ENCODE measurements at places on chromosomes 6 and 20.
A peak's percentile ranks its signal among the peaks of the same experiment; 100 is the strongest.

DNA sequence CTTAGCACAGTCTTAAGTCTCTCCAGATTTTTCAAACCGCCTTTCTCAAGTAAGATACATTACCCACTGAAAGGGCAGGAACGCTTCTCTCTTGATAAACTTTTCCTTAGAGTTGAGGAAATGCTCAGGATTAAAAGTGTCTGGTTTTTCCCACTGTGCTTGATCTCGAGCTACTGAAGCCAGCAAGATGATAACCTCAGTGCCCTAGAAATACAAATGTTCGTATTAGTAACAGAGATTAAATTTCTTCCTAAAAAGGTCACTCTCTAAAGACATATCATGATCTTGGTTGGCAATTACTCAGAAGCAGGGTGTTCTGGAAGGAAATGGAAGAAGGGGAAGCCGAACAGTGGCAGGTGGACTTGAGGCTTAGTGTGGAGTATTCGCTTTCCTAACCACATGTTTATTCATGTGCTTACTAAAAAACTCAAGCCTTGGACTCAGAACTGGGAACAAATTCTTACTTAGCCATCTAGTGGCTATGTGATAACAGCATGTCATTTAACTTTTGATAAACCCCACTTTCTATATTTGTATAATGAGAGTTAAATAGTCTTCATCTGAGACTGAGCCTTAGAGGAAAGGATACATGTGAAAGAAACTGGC lies 20.1 kb downstream of the C6orf141 start:
- DNase-seq, result no peak

- DNase-seq, result no peak
Measured at GRCh38 chr6:30716879-30717128, 277 bp downstream of the MDC1 start.

DNA sequence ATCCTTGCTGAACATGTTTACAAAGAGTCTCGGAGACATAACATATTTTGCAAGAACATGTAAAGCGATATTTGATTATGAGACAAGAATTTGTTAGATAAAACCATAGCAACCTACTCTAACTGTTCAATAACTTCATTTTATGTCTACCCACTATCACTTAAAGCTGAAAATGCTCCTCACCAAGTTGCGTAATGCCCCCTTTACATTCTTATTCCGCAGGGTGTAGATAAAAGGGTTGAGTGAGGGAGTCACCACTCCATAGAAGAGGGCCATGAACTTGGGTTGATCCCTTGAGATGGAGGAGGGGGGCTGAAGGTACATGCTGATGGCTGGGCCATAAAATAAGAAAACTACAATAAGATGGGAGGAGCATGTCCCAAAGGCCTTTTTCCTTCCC lies 29.9 kb downstream of the OR2J3 start:
- DNase-seq, result no peak

DNA sequence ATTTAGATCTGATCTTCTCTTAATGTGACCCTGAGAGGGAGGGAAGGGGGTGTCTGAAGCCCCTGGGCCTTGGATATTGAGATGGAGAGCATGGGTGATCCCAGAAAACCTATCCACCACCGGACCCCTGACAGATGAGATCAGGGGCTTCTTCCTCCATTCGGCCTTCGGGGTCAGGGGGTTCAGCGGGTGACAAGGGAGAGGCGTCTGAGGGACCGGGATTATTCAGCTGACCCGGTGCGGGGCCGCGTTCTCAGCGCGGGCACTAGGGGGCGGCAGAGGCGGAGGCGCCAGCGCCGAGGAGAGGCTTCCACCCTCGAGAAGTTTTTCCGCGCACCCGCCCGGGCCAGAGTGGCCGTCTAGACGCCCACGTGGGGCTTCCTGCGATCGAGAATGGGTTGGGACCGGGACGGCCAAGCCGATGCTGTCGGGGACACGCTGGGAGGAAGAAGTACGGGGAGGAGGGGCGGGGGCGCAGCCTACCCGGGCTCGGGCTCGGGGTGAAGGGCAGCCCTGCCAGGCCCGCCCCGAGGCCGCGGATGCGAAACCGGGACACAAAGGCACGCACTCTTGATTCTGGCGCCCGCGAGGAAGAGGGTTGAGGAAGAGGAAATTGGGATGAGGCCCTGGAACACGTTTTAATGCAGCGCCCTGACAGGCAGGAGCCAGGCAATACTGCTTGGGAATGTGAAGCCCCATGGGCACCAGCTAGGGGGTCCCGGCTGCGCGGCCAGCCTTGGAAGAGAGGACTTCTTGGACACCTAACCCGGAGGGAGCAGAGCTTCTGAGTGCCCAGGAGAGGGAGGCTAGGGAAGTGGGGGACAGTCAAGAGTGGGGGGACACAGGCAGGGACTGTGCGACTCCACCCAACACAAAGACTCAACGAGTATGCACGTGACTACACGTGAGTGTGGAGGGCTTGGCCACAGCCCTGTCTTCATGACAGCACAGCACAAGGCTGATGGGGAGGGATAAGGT lies 30.6 kb downstream of the COL11A2 start:
- DNase-seq, result peak; percentile 86

GRCh38 chr6:151589667-151590066 lies 95.8 kb downstream of the CCDC170 start:
- no peak for DNase-seq

DNA sequence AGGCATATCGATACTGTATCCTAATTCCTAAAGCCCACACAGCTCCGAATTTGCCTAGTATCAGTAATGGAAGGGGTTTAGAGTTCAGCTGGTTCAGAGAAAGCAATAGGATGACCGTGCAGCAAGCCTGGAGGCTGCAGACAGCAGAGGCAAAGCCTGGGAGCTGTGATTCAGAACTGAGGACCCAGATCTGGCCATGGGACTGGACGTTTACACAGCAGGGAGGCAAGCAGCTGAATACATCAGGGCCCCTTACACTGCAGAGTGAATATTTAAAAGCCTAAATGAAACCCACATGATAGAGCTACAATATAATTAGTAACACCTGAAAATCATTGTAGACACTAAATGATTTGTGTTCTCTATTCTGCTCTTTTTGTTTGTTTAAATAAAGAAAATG lies 38.0 kb downstream of the ELOVL2 start:
- no peak for DNase-seq

GRCh38 chr6:81169166-81169565 lies 583.3 kb downstream of the TENT5A start:
- DNase-seq, result no peak

- DNase-seq, result no peak
Measured at GRCh38 chr6:100267721-100268123, 197.0 kb downstream of the SIM1 start.

GRCh38 chr6:2971420-2972218 lies at the start of gene SERPINB6:
Gene SERPINB6 (minus strand): TSS chr6:2971567. CDS start chr6:2959332, 12,235 bp downstream.
- peak; percentile 58 for DNase-seq

- DNase-seq, result no peak
Measured at GRCh38 chr6:169326067-169326799, 72.6 kb upstream of the THBS2 start.

DNA sequence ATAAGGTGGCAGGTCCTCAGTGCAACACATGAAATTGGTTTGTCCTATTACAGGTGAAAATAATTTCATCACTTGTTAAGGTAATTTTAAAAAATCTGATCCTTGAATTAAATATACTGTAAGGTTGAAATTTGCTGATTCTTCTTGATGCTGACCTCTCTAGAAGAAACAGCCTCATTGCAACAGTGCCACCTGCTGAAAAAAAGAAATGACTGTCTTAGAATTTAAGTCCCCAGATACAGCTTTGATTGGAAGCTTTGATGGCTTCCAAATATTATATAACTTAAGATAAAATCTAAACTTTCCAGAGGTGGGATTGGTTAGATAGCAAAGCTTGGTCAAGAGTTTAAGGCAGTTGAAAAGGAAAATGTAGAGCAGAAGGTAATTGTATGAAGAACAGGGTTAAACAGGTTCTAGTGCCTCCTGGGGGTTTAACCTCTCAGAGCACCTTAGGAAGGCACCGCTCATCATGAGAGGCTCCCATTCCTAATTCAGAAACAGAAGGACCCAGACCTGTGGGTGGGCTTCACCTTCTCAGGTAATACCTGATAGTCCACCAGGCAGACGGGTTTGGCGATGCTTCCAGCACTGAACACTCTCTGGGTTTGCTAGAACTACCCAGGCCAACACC lies 401.0 kb downstream of the PAX1 start:
- no peak for DNase-seq

GRCh38 chr20:61621035-61621730 lies 369.1 kb downstream of the CDH4 start:
- no peak for DNase-seq

DNA sequence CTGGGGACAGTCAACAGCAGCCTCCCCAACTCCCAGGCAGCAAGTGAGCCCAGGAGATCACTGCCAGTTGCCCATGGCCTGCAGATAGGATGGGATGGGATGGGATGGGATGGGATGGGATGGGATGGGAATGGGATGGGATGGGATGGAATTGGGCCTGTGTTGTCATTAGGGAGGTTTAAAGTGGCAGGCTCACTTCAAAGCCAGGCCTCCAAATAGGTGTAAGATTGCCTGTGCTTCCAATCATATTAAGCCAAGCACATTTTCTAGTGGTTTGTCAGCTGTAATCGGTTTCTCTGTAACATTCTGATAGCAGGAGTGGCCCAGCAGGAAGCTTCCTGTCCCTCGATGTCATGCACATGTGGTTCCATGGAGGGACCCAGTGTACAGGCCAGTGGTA lies 82.7 kb upstream of the NXT1 start:
- DNase-seq, result no peak

DNA sequence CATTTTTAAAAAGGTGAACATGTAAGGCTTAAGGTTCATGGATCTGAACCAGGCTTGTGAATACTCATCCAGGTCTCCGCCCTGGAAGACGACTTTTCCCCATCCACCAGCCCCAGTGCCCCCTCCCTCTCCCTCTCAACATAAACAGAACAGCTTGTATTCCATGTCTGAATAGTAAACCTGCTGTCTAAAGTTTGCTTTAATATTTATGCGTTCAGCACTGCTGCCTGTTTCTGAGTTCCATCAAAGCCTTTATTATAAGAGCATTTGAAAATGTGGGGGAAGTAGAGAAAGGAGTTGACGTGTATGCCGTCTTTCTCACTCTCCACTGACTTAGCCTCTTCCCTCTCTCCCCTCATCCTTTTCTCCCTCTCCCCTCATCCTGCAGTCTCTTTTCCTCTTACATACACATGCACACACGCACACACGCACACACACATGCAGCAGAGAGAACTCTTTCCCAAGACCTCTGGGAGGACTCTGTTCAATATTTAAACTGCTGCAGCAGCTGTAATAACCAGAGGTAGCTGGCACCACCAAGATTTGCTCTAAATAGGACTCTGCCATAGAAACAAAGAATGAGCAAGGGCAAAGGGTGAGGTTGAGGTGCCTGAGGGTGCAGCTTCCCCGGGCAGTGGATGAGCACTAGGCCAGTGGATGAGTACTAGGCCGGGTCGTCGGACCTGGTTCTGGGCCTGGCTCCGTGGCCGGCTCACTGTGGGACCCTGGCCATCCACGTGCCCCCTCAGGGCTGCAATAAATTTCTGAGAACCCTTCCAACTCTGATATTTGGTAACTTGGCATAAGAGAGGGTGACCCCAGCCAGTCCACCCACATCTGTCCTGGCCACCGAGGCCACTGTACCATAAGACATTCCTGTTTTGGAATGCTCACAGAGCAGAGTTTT lies 35.4 kb upstream of the VSTM2L start:
- no peak for DNase-seq

DNA sequence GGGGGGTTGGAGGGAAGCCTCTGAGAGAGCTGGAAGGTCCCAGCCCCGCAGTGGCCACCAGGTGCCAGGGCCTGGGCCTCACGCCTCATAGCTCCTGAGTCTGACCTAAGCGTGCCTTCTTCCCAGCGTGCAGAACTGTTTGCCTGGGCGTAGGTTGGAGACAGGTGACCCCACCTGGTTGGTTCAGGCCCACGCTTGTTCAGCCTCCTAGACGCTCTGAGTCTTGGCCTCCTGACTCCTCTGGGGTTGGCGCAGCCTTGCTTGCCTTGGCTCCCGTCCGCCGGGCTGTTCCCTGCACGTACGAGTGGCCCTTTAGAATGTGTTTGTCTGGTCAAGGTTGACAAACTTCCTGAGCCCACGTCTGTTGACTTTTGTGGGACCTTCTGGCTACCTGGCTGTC lies 70.8 kb downstream of the EYA2 start:
- no peak for DNase-seq

DNA sequence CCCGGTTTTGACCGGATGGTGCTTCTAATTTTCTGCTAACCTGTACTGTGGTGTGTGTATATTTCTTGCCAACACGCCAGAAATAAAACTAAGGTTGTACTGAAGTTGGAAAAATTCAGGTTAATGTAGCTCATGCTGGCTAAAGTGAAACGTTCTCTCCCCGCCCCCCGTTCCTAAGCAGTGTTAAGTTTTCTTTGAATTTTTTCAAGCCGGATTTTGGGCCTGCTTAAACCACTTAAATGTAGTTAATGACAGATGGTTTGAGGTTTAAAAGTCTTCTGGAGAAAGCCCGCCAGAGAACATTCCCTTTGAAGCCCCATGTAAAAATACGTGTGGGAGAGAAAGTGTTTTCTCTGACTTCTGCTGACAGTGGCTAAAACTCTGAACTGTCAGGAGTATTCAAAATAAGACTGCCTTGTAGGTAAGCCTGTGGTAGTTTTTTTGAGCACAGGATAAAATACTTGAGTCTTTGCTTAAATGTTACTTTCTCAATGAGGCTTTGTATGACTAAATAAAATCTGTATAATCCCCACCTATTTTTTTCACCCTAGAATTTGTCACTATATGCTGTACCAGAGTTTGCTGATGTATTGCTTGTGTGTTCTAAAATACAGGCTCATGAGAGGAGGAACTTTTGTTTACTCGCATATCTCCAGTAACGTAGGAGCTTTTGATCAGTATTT lies 101.3 kb downstream of the OR2B2 start:
- DNase-seq, result peak; percentile 31

DNA sequence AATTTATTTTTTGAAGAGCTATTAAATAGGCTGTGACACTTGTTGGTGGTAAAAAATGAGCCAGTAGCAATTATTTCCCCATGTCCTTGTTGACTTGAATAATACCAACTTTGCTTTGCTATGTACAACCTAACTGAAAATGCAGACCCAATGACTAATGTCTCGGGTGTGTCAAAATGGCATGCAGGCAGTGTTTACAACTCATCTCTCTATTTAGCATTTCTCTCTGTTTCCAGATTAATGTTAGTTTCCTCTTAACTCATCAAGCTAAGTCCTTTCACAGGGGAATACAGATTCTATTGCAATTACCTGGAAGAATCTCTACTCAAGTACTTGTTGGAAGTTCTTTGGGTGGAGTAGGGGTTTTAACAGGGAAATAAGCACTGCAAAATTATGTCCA lies 504.4 kb downstream of the BCKDHB start:
- DNase-seq, result no peak

DNA sequence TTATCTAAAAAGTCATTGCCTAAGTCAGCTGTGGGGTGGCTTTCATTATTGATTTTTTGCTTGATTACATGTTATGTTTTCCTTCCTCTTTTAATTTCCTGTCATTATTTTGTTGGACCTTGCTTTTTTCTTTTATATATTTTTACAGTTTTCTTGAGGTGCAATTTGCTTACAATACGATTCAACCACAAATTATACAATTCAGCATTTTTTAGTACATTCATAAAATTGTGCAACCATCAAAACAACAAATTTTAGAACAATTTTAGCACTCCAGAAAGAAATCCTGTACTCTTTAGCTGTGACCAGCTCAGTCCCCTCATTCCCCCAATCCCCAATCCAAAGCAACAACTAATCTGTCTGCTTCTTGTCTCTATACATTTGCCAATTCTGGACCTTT lies 608.9 kb downstream of the C6orf118 start:
- DNase-seq, result no peak

- no peak for DNase-seq
Measured at GRCh38 chr6:3137057-3137777, 18.7 kb downstream of the BPHL start.

GRCh38 chr6:75620381-75621304 lies 19.0 kb downstream of the SENP6 start:
- DNase-seq, result no peak

- DNase-seq, result no peak
Measured at GRCh38 chr6:11436508-11437096, 100.9 kb upstream of the TMEM170B start.
